ENCODE measurements at places on chromosomes 3 and 15. TPM values are rescaled to one million over a fixed set of nuclear protein-coding genes. Genes with fewer than 3 reads are reported as not detected.

DNA sequence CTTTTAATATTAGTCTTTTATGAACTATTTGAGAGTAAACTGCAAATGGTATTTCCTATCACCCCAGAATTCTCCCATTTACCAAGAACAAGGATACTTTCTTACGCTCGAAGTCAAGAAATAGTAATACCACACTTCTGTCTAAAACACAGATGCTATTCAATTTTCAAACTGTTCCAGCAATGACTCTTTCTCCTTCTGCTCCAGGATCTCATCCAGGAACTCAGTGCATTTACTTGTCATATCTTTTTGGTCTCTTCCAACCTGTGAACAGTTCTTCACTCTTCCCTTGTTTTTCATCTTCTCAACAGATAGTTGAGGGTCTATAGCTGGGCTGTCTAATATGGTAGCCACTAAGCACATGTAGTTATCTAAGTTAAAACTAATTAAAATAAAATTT is 87.1 kb upstream of the GAP43 start:
- no peak overlapping the region for H3K27ac ChIP-seq
- H3K36me3 ChIP-seq = no peaks in the 10 kb centered on the region
- no peaks in the 10 kb centered on the region for H3K4me1 ChIP-seq
- peaks cover 25% of the 10 kb centered on the region for H3K27me3 ChIP-seq

DNA sequence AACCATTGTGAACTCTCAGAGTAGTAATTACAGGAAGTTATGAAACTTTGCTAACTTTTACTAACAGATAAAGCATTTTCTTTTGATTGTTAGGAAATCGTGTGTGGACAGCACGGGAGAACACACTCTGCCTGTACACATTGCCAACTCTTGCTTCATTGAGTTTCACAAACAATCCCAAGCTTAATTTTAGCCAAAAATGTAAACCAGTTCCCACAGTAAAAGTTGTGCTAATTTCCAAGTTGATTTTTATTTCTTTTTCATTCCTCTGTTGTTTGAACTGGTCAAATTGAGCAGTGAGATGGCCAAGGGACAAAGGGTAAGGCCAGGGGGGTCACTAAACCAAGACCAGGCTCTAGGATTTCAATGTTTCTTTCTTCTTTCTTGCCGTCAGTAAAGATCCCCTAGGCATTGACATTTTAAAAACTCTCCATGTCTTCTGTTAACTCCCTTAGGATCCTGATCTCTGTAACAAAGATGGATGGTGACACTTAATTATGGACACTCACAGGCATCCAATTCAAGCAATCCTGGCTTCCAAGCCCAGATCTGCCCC is 414.9 kb downstream of the RBMS3 start:
- no peak overlapping the region for H3K27ac ChIP-seq
- no peaks in the 10 kb centered on the region for H3K36me3 ChIP-seq
- no peaks in the 10 kb centered on the region for H3K4me1 ChIP-seq
- DNase-seq = no peak

GRCh38 chr3:4731543-4732111 is 238.5 kb downstream of the ITPR1 start:
- peaks cover 85% of the 10 kb centered on the region for H3K36me3 ChIP-seq
- peaks cover 36% of the 10 kb centered on the region for H3K4me1 ChIP-seq
- H3K27ac ChIP-seq = no peak overlapping the region
- no peak for DNase-seq

DNA sequence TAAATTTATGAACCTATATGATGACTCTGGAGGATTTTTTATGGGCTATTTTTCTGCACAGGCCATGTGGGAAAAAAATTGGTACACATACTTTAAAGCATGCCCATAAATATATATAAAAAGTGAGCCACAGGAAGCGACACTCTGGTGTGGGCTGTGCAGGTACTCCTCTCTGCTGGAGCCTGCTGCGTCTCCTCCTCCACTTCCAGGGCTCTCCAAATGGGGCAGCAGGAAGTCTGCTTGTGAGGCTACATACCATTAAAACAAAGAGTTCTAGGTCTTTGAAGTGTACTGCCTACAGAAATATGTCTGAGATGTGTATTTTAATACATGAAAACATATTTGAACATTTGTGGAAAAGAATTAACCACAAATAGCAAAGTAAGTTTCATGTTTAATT is 135.1 kb downstream of the CTNNB1 start:
- no peak for DNase-seq
- H3K27me3 ChIP-seq = no peaks in the 10 kb centered on the region
- no peak overlapping the region for H3K4me3 ChIP-seq
- H3K27ac ChIP-seq = no peak overlapping the region
- H3K4me1 ChIP-seq = no peaks in the 10 kb centered on the region

DNA sequence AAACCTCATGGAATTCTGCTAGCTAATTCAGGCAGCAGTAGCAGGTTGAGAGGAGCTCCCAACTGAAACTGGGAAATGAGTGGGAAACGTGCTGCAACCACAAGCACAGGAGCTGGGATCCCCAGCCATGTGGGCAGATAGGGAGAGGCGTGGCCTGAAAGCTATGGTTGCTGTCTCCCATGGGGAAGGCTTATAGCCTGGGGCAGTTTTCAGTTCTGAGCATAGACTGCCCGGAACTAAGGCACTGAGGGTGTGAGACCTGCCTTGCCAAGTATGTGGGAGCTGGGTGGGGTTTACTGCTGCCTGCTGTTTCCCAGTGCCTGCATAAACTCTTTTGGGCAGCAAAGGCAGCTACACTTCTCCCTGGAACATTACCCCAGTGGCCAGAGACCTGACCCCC is 229.5 kb downstream of the TUSC7 start:
- H3K27me3 ChIP-seq = no peaks in the 10 kb centered on the region
- no peak overlapping the region for H3K4me3 ChIP-seq
- no peak overlapping the region for H3K27ac ChIP-seq
- H3K4me1 ChIP-seq = no peaks in the 10 kb centered on the region
- H3K36me3 ChIP-seq = no peaks in the 10 kb centered on the region
- DNase-seq = no peak

- DNase-seq = no peak
- no peak overlapping the region for H3K27ac ChIP-seq
- H3K4me3 ChIP-seq = no peak overlapping the region
- peaks cover 29% of the 10 kb centered on the region for H3K36me3 ChIP-seq
- no peaks in the 10 kb centered on the region for H3K4me1 ChIP-seq
These were observed 19.8 kb upstream of the ACAD9 start for GRCh38 chr3:128859630-128860029.

DNA sequence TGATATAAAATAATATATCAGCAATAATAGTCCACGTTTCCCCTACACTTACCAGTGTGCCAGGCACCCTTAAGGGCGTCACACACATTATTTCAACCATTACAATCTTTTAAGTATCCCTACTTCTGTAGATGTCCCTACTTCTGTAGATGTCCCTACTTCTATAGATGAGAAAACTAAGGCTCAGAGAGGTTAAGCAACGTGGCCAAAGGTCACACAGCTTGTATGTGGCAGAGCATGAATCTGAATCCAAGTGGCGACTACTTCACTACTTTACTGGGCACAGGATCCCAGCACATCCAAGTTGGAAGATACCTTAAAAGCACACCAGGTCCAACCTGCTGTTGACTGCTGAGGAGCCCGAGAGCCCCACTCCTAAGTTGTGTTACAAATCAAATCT is 77.5 kb downstream of the TLE3 start:
- no peak for DNase-seq
- no peak overlapping the region for H3K4me3 ChIP-seq
- H3K4me1 ChIP-seq = peaks cover 21% of the 10 kb centered on the region
- H3K27me3 ChIP-seq = peaks cover 30% of the 10 kb centered on the region
- H3K36me3 ChIP-seq = peaks cover 4% of the 10 kb centered on the region
- H3K27ac ChIP-seq = no peak overlapping the region

CCNB2 gene
- 95.3 TPM for total RNA-seq

HIGD2B gene
- 0.53 TPM for total RNA-seq

GALNT15 gene
- not detected for total RNA-seq
